ENCODE measurements at places on chromosomes 12 and 14. TPM values are rescaled to one million over a fixed set of nuclear protein-coding genes. Genes with fewer than 3 reads are reported as not detected.

DNA sequence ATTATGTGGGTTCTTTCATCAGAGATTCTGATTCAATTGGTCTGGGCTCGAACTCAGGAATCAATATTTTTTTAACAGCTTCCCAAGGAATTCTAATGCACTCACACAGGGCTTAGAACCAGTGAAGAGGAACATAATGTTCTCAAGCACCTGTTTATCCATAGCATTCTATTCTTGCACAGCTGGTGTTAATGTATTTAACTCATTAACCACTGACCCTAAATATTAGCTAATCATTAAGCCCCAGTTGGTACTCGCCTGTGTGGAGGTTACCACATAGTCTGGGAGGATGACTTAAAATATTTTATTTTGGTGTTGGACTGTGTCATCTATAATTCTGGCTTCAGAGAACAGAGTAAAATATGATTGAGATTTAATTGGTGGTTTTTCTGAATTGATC is 45.3 kb downstream of the LRP6 start:
- DNase-seq: no peak
- no peaks in the 10 kb centered on the region for H3K27me3 ChIP-seq
- H3K27ac ChIP-seq: no peak overlapping the region
- H3K4me1 ChIP-seq: no peaks in the 10 kb centered on the region
- H3K4me3 ChIP-seq: no peak overlapping the region

DNA sequence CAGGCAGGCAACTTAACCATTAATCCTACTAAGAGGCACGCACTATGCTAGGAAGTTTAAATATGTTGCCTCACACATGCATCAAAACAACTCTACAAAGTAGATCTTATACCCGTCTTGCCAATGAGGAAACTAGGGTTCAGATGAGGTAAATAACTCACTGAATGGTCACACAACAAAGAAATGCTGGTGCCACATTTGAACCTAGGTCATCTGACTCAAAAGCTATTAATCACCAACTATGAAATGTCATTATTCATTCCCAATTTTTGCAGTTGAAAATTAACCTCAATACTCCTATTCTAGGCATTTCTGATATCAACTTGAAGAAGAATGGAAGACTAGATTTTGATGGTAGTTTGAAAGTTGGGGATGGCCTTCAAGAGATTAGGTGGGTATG is 2.8 kb upstream of the PYROXD1 start:
- DNase-seq: no peak
- no peak overlapping the region for H3K4me3 ChIP-seq
- H3K4me1 ChIP-seq: peaks cover 4% of the 10 kb centered on the region
- no peaks in the 10 kb centered on the region for H3K27me3 ChIP-seq
- peaks cover 3% of the 10 kb centered on the region for H3K36me3 ChIP-seq

GRCh38 chr12:65074932-65075331 is 46.2 kb downstream of the WIF1 start:
- H3K4me1 ChIP-seq: no peaks in the 10 kb centered on the region
- no peak for DNase-seq
- peaks cover 8% of the 10 kb centered on the region for H3K27me3 ChIP-seq
- no peak overlapping the region for H3K4me3 ChIP-seq

DNA sequence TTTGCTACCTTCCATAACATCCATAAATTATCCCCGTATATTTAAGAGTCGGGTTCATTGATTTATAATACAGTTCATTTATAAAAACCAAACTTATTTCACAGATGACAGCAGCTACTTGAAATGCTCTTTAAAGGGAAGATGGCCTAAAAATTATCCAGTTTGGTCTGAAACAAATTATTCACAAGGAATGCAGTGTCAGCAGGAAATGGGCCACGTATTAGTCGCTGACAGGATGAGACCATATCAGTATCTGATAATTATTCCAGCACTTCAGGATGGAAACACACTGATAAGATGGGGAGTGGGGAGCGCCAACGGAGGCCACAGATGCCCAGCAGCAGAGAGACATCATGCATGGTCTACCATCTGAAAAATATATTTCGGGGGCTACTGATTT is 60.5 kb upstream of the TMEM132D start:
- H3K4me3 ChIP-seq: no peak overlapping the region
- H3K27me3 ChIP-seq: no peaks in the 10 kb centered on the region
- H3K4me1 ChIP-seq: no peaks in the 10 kb centered on the region
- H3K27ac ChIP-seq: no peak overlapping the region
- no peak for DNase-seq

- DNase-seq: no peak
- H3K36me3 ChIP-seq: peaks cover 5% of the 10 kb centered on the region
- H3K27ac ChIP-seq: no peak overlapping the region
- no peaks in the 10 kb centered on the region for H3K4me1 ChIP-seq
- no peak overlapping the region for H3K4me3 ChIP-seq
Observed at GRCh38 chr12:39341179-39341578, 101.7 kb downstream of the KIF21A start.

Gene CNTN1
- polyA plus RNA-seq: 19.0 TPM

Data from keratinocyte (primary cell).